ENCODE measurements at places on chromosomes 6 and 20.

DNA sequence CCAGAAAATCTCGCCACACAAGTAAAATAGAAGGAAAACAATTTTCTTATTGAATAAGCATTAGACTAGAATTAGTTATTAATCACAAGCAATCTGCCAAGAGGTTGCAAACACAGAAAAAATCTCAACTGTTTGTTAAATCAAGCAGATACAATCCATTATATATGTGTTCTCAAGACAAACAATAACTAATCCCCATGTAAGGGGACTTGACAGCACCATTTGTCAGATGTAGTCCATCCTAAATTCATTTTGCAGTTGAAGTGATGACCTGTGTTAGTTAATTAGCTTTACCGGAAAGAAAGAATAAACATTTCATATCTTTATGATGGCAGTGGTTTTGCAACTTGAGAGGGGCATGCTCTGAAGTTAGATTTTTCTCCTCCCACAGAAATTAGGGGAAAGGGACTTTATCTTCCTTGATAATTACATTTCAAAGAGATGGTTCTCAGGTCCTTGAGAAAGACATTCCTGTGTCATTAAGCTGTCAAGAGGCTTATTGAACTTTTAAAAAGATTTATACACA is 1588.0 kb downstream of the GRIK2 start:
- DNase-seq: no peak

- DNase-seq: no peak
These were observed 16.5 kb downstream of the CST9L start for GRCh38 chr20:23551786-23552185.

DNA sequence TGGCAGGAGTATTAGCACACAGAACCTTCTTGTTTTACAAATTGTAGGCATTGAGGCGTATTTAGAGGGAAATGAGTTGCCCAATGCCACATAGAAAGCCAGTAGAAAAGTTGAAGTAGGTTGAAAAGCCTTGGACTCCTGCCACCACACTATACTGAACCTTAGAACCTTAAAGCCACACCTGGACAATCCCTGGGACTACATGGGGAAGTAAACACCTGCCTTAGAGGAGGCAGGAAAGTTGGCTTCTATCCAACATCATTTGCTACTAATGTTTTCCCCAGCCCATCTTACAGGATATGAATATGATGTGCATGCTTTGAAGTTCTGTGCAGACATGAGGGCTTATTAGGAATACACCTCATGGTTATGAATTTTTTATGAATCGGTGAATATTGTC is 5.3 kb upstream of the EPPIN start:
- DNase-seq: no peak

- DNase-seq: no peak
These were observed 90.6 kb upstream of the CD83 start for GRCh38 chr6:14026831-14027539.

GRCh38 chr20:5899444-5899843 is 50.9 kb downstream of the TRMT6 start:
- DNase-seq: no peak

- no peak for DNase-seq
These were observed 6.4 kb upstream of the PSMG4 start for GRCh38 chr6:3252369-3252768.

GRCh38 chr20:40322941-40323340 is 366.1 kb downstream of the MAFB start:
- DNase-seq: no peak

- DNase-seq: no peak
These were observed 528 bp downstream of the NHSL1 start for GRCh38 chr6:138498629-138499302.

DNA sequence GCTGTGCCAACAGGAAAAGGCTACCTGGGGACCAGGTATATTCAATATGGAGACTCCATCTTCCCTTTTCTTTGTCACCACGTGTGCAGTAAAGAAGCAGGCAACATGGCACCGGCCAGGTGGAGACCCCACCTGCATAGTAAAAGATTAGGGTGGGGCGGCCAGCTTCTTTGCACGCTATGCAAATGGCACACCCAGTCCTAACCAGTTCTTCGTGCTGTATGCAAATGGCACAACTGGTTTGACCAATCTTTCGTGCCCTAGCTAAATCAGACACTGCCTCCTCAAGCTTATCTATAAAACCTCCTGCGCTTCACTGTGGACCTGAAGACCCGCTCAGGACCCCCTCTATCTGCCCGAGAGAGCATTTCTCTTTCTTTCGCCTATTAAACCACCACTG is 88.8 kb upstream of the EZR start:
- no peak for DNase-seq

- DNase-seq: no peak
These were observed 84.4 kb downstream of the SAMD3 start for GRCh38 chr6:130138116-130138908.

DNA sequence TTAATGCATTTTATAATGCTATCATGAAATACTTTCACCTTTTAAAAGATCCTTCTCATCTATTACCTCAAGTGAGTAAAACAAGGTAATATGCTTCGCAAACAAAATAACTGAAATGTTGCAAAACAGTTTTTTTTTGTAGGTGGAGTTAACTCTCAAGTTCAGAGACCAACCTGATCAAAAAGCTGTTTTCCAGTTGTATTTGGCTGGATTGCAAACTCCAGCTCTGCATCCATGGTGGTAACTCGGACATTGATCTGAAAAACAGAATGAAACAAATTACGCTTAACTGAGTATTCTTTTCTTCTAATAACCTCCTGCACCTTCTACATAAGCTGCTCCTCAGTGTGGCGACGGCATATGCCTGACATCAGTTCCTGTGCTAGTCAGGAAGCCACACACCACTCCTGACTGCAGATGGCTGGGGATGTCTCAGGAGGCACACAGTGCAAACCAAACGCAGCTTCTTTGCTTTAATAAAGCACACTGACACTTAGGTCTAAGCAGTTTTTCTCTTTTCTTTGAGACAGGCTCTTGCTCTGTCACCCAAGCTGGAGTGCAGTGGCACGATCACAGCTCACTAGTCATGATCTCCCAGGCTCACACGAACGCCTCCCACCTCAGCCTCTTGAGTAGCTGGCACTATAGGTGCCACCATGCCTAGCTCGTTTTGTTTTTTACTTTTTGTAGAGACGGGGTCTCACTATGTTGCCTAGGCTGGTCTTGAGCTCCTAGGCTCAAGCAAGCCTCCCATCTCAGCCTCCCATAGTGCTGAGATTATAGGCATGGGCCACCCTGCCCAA is 29.9 kb downstream of the EZR start:
- DNase-seq: no peak

DNA sequence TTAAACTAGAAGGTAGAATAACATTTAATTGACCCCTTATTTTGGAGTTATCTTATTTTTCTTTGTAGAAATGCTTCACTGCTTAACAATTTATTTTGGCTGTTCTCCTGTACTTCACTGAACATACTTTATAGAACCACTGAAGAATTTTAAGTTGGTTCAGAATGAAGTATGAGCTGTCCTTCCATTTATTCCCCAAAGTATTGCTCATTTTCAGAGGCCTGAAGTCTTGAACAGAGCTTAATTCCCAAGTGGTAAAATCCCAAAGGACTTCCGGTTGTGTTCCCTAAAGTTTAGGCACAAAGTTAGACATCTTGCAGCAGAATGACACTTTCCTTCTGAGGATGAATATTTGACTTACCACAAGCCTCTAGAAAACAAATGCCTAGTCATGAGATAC is 233.3 kb downstream of the TINAG start:
- DNase-seq: no peak

GRCh38 chr6:118617417-118617816 is 34.0 kb downstream of the CEP85L start:
- DNase-seq: no peak

- DNase-seq: no peak
These were observed 261.2 kb downstream of the HIVEP2 start for GRCh38 chr6:142683714-142684141.

GRCh38 chr20:53943522-53944291 is 126.7 kb downstream of the BCAS1 start:
- no peak for DNase-seq

- DNase-seq: no peak
These were observed 168.1 kb upstream of the TOP1 start for GRCh38 chr20:40860487-40860902.

- DNase-seq: no peak
These were observed 23.1 kb downstream of the ACOT13 start for GRCh38 chr6:24689964-24690363.

GRCh38 chr6:132910759-132911158 is 96.4 kb downstream of the RPS12 start:
- DNase-seq: no peak

DNA sequence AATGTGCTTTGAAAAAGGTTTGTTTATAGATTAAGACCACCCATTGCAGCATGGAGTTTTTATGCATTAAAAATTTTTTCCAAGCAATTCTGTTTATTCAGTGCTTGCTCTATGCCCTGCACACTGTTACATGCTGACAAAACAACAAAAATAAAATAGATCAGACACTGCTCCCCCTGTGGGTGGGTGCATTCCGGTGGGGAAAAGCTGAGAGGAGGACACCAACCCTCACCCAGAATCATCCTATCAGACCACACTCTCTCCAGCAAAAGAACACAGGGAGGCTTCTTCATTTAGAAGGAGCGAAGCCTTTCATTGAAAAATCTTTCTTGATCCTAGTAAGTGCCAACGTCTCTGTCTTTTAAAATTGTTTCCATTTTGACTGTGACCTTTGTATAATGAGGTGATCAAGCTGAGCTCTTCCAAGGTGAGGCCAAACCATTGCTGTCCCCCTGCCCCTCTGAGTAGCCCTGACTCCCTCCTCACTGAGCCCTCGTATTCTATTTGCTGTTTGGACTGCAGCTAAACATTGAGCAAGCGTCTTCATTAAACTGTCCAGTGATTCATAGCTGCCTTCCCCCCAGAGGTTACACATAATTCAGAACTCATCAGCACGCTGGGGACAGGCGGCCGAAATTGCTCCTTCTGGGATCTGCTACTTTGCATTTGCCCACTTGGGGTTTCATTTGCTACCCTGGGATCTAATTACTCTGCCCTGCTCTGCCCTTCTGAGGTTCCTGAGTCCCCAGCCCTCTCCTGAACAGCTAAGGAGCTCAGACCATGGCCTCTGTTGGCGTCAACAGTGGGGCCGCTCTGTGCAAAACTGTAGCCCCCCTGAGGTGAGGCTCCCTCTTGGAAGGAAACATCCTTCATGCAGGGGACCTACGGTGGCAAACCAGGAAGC is 102.4 kb downstream of the F13A1 start:
- DNase-seq: no peak

GRCh38 chr20:12773936-12774335 is 234.8 kb upstream of the SPTLC3 start:
- DNase-seq: no peak

- DNase-seq: no peak
These were observed 7.5 kb downstream of the SNAI1 start for GRCh38 chr20:49990271-49990720.

- no peak for DNase-seq
These were observed 16.1 kb upstream of the STK38 start for GRCh38 chr6:36563237-36563927.

DNA sequence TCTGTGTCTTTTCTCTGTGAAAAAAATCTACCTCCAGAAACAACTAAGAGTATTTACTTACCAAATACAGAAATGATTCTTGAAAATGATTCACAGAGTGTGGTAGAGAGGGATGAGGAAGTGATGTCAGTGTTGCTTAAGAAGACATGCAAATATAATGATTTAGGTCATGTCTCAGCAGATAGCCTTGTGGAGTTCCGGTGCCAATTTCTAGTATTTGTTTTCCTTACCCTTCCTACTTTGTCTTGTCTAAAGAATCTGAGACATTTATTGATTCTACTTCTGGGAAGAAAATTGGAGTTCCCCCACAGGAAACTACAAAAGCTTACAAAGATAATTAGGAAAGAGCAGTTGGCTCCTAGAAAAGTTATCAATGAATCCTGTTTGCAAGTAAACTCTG is 68.8 kb downstream of the GJA1 start:
- DNase-seq: no peak

Measured in NCI-H1930 (cell line).